ENCODE measurements at places on chromosomes 7 and 10.

GRCh38 chr7:138903859-138904435 lies 77.2 kb downstream of the KIAA1549 start:
- no peak for DNase-seq

DNA sequence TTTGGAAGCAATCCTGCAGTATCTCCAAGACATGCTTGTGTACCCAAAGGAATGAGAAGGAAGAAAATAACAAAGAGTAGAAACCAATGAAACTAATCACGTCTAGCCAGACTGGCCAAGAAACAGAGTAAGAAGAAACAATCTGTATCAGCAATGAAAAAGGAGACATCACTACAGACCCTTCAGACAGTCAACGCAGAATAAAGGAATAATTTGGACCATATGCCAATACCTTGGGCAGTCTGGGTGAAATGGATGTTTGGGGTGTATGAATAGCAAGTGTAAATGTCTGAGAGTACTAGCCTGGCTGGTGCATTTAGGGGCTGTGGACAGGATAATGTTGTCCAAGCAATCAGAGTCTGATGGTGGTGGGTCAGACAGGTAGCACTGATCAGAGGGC lies 61.1 kb downstream of the SLC29A4 start:
- DNase-seq = no peak

GRCh38 chr7:155524018-155524556 lies 22.3 kb downstream of the CNPY1 start:
- no peak for DNase-seq

GRCh38 chr7:4764402-4765007 lies 10.9 kb upstream of the AP5Z1 start:
- DNase-seq = no peak

GRCh38 chr10:3908183-3908582 lies 123.2 kb upstream of the KLF6 start:
- no peak for DNase-seq

GRCh38 chr7:55574051-55574717 lies 1.9 kb upstream of the VOPP1 start:
- no peak for DNase-seq

DNA sequence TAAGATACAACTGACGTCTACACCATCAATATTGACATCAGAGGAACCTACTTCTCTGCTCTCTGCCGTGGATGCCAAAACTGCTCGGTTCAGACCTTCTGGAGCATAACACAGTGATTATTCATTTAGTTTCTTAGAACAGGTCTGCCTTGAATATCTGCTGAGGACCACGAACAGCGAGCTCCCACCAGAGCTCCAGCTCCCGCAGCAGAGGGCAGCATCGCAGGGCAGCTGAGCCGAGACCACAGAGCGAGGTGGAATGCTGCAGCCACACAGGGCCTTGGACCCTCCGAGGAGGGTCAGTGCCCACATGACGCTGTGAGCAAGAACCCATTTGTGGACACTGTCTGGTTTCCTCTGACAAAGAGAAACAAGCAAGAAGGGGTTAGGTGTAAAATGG lies 6.8 kb downstream of the VIPR2 start:
- DNase-seq = no peak

DNA sequence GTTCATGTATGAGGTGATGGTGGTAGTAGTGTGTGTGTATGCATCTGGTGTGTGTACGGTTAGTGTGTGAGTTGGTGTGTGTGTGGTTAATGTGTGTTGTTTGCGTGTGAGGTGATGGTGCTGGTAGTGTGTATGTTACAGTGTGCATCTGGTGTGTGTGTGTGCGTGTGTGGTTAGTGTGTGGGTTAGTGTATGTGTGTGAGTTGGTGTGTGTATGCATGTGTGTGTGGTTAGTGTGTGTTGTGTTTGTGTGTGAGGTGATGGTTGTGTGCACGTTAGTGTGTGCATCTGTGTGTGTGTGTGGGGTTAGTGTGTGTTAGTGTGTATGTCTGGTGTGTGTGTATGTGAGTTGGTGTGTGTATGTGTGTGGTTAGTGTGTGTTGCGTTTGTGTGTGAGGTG lies 153.0 kb downstream of the ACTR3B start:
- no peak for DNase-seq

GRCh38 chr7:33457039-33457438 lies 327.7 kb downstream of the BBS9 start:
- DNase-seq = no peak

DNA sequence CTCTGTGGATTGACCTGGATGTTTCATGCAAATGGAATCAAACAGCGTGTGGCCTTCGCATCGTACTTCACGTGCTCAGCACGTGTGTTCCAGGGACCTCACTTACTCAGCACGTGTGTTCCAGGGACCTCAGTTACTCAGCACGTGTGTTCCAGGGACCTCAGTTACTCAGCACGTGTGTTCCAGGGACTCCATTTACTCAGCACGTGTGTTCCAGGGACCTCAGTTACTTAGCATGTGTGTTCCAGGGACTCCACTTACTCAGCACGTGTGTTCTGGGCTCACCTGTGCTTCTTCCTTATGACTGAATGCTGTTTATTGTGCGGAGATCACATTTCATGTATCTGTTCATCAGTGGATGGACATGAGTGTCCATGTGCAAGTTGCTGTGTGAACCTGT lies 22.0 kb downstream of the INPP5A start:
- DNase-seq = no peak

DNA sequence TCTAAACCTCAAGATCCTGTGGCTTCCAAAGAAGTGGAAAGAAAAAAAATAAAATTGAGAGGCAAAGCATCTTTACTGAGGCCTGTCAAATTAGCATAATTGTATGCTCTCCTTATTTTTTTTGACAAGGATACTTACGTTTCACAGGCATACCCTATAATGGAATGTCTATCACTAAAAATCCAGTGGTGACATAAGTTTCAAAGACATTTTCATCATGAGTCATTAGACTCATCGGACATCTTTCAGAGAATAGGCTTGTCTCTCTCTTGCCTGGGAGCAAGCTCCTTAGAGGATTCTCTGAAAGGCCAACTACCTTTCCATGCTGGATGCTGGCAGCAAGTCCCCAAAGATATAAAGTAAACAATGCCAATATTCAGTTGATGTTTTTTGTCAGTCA lies 380.7 kb upstream of the STEAP1 start:
- no peak for DNase-seq

- no peak for DNase-seq
Observed at GRCh38 chr10:114044247-114045135, 825 bp downstream of the ADRB1 start.

DNA sequence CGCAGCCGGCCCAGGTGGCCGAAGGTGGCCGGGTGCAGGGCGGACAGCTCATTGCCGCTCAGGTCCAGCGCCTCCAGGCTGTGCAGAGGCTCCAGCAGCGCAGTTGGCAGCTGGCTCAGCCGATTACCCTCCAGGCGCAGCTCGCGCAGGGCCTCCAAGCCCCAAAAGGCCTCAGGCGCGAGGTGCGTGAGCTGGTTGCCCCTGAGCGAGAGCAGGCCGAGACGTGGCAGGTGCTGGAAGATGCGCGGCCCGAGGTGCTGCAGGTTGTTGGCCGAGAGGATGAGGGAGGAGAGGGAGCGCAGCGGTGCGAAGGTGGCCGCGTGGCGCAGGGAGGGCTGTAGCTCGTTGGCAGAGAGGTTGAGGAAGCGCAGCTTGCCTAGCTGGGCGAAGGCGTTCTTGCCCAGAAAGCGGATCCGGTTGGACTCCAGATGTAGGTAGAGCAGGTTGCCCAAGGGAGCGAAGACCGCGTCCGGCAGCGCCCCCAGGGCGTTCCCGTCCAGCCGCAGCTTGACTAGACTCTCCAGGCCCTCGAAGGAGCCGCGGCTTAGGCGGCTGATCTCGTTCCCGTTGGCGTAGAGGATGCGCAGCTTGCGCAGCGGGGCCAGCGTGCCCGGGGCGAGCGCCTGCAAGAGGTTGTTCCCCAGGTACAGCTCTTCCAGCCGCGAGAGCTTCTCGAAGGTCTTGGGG lies 923 bp downstream of the TRIL start:
- no peak for DNase-seq

DNA sequence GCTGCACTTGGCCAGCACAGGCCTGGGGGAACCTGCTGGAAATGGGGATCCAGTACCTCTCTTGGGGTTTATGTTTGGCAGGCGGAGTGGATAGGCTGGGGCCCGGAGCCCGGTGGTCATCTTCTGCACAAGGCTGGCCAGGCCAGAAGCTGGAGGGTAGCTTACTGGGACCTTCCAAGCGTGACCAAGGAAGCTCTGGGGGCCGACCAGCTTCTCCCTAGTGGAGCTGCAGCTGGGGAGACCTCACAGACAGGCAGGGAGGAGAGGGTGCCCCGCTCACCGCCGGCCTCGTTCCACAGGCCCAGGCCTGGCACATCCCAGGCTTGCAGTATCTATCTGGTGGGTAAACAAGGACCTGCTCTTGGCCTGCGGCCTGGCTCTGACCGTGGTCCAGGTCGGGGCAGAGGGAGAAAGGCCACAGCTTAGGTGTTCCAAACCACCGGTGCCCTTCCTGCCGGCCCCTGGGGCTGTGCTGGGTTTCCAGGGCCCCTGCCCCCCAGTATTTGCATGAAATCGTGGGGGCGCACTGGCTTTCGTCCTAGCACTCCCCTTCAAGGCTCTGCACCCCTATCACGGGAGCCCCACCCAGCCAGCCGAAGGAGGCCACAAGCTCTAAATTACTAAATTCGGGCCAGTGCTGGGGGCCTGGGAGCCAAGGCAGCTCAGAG lies 1.5 kb upstream of the ELFN1 start:
- DNase-seq = no peak

GRCh38 chr7:27179030-27179429 lies 4.9 kb upstream of the HOXA10 start:
- no peak for DNase-seq

DNA sequence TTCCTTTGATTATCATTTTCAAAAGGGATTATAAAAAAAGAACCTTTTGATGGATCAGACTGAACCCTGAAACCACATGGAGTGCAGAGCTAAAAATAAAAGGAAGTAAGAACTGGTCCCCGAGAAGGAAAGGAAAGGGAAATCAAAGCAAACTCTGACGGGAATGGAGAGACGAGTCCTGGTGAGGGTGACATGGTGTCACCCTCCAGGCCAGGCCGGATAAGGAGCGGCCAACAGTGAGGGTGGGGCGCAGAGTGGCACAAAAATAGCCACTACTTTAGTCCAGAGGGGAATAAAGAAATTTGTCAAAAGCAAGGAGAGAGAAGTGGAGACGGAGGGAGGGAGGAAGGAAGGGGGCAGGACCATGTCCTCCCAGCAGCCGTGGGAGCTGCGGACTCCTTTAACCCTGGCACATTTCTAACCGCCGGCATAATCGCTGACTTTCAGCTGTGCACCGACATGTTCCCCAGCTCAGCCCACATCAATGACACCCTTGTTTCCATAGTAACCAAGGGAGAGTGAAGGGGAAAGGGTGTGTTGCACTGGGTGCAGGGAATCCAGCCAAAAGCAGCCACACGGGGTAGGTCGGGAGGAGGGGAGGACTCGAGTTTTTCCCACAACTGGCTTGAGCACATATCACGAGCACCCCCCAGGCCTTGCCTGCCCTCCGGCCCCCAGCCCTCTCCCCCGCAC lies 29.7 kb downstream of the TRIM8 start:
- DNase-seq = no peak

DNA sequence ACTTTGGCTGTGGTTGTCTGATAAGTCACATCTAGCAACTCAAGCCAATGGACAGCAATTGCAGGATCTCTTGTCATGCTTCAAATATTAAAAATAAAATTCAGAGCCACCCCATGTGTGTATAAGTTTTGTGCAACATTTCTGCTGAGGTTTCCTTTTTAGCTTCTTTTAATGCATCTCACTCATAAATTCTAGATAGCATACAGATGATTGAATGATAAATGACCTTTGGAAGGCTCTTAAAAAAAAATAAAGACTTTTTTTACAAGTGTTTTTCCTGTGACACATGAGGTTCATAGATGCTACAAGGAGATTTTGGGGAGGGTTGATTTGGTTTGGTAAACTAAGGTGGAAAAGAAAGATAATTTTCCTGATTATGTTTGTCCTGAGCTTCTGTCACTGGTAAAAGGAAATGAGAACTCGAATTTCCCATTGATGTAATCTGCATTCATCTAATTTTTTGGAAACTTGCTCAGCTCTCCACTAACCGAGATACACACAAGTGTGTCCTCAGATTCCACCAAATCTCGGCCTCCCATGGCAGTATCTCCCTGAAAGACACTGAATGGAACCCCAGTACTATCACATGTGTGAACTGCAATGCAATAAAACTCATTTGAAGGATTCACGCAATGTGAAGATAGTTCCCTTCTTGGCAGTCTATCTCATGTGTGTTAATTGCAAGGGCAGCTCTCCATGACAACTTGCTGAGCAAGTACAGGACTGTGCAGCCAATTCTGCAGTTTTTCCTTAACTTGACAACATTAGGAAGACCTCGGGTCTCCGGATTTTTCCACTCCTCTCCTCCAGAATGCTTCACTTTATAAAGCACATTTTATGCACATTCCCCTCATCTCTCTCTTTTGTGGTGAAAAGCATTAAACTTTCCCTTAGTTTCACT lies 185.4 kb upstream of the PFKP start:
- no peak for DNase-seq

- no peak for DNase-seq
Observed at GRCh38 chr10:96235326-96236089, 35.9 kb downstream of the BLNK start.

DNA sequence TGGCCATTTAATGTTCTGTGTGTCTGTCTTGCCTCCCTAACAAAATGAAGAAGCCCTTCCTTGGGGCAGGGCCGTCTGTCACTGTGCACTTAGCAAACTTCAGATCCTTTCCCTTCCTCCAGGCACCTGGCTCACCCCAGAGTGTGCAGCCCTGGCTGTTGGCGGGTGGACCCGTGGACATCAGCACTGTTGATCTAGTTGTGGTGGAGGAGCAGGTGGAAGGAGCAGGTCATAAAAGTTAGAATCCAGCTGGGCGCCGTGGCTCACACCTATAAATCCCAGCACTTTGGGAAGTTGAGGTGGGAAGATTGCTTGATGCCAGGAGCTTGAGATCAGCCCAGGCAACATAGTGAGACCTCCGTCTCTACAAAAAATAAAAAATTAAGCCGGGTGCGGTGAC lies 12.7 kb downstream of the RAB19 start:
- no peak for DNase-seq

DNA sequence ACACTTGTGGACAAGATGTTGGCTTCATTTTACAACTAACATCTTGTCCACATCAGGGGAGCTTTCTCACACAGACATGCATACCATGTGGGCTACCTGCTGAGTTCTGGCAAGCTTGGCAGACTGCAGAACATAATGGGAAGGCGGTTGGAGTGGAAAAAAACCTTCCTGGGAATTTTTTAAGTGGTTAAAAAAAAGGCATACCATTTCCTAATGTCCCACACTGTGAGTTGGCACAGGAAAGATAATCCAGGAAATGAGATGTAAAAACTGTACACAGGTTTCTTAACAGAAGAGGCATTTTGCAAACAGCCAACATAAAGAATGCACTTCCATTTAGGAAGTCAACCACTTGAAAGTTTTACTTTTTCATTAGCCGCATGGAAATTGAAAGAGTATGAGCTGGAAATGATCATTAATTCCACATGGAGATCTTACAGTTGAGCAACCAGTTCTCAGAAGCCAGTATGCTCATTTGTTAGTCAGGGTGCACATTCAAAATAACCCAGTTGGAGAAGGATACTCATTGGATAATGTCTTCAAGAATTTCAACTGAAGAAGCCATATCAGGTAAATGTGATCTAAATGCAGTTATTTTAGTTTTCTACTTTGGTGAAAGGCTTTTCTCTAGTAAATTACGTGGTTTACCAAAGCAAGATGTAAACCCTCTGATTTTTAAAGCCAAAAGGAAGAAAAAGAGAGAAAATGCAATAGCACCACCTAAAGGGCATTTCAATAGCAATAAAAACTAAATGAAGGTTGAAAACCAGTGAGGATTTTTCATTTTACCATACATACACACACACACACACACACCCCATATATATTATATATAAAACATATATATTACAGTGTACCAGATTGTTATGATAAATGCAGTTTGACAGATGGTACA lies 194.0 kb downstream of the TAX1BP1 start:
- peak; percentile 35 for DNase-seq

Data from NCI-H2107 (cell line).